ENCODE measurements at places on chromosomes 4 and X.

GRCh38 chr4:149980941-149981340, 97.3 kb upstream of the DCLK2 start:
- no peak for DNase-seq

GRCh38 chr4:137370679-137371078, 161.6 kb downstream of the PCDH18 start:
- no peak for DNase-seq

DNA sequence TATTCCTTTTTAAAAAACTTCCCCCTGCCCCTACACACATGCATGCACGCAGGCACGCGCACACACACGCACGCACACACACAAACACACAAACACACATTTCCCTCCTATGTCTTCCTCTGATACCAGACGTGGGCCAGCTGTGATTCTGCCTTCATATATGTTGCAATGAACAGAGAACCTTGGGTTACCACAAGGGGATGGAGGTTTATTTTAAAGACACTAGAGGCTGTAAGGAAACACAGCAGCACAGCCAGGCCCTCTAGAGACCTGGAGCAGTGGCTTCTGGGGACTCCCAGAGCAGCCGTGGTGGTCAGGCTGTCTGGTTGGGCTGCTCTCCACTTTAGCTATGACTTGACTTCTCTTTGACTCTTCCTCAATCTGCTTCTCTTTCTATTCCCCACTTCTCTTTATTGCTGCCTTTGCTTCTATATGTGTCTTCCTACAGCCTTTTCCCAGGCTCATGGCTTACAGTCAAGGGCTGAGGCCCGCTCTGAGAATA, 3.2 kb upstream of the TLR10 start:
- DNase-seq: no peak

DNA sequence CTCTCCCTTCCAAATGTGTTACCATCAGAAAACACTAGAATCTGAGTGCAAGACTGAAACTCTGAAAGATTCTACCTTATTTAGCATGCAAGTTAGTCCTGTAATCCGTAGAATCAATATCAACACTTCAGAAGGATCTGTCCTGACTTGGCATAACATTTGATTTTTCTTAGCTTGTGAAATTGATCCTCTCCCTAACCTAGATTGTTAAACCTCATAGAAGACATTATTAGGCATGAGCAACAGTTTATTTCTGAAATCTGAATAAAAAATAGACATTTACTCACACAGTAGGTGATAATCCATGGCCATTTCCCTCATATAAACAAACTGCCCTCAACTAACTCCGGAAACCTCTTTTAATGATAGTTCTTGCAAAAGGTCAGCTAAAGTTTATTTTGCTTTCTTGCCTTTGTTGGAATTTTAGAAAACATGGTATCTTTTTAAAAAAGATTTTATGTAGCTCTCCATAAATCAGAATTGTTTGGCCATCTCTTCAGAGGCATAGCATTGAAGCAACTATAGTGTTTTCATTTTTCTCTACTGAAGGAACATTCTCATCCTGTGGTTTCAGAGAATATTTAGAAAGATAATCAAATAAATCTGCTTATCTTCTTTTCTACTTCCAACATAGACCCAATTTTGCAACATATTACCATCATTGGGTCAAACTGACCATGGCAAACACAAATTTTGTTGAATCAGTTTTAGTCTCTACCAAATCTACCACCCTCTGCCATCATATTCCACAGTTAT, 38.5 kb upstream of the PDLIM5 start:
- no peak for DNase-seq

- no peak for DNase-seq
These were observed 199.8 kb upstream of the ZIC3 start for GRCh38 chrX:137366018-137366633.

- DNase-seq: peak; percentile 63
These were observed 773 bp upstream of the TXLNG start for GRCh38 chrX:16785247-16786138.

GRCh38 chrX:22325096-22325495, 52.4 kb downstream of the CBLL2 start:
- no peak for DNase-seq

- DNase-seq: no peak
These were observed 662 bp downstream of the SMIM43 start for GRCh38 chr4:121764303-121764701.

DNA sequence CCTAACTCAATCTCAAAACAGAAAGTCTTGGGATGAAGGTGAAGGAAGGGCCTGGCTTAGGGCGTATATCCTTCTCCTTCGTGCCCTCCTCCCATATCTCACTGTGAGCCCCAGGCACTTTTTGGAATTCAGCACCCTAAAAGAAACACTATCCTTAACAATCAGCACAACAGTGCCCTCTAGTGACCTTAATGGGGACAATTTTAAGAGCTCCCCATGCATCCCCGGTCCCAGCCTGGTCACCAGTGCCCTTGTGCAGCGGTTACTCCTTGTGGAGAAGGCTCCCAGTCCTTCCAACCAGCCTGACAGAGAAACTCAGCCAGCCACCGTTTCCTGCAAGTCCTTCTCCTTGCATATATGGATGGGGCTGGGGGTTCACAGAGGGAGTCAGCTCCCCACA, 4.2 kb downstream of the PAK3 start:
- DNase-seq: no peak

DNA sequence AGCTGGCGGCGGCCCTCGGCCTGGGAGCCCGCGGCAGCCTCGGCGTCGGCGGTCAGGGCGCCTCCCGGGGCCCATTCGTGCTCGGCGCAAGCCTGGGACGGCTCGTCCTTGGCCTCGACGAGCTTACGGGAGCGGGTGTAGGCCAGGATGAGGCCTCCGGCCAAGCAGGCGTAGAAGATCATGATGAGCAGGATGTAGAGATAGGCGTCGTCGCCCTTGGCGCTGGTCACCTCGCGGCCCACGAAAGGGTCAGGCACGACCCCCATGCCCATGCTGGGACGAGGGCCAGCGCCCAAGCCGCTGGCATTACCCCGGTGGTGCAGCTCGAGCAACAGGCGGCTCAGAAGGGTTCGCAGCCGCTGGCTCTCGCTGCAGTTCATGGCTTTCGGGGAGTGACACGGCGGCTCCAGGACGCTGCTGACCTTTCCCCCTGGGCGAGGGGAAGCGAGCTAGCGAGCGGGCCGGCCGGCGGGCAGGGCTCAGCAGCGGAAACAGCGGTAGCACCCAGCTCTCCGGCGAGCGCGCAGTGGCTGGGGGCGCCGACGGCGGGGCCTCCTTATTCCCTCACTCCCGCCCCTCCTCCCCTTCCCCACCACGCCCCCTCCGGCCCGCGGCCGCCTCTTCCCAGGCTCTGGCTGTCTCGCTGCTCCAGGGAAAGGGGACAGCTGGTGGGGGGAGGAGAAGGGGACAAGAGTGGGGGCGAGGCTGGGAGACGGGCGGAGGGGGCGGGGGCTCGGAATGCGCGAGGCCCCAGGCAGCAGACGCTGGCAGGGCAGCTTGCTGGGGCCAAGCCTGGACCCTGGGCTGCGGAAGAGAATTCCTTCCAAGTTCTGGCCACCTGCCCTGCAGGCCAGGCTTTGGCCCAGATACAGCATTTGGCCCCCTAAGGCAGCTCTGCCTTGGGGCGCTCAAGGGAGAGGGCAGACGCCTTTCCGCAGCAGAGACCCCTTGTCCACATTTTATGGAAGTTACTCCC, at the start of gene KCNE5:
KCNE5 (minus strand) TSS at position 532 of the 976 bp plus-strand sequence; CDS start at position 380, 152 bp downstream.
- DNase-seq: no peak

- no peak for DNase-seq
These were observed 37.6 kb downstream of the ZBTB49 start for GRCh38 chr4:4327652-4328121.

- DNase-seq: no peak
These were observed 185.5 kb downstream of the CEP135 start for GRCh38 chr4:56134266-56134665.

- no peak for DNase-seq
These were observed 1.4 kb downstream of the MAMLD1 start for GRCh38 chrX:150364347-150365050.

GRCh38 chrX:11066812-11067211, 44.3 kb upstream of the HCCS start:
- no peak for DNase-seq
